ENCODE measurements at places on chromosomes 16 and 17. TPM values are rescaled to one million over a fixed set of nuclear protein-coding genes. Genes with fewer than 3 reads are reported as not detected.

Gene BAHCC1
- total RNA-seq: 18.5 TPM

Gene ZNF785
- 9.7 TPM for total RNA-seq

Gene CLEC18B
- 4.9 TPM for total RNA-seq

Gene RNF112
- 0.36 TPM for total RNA-seq

DNA sequence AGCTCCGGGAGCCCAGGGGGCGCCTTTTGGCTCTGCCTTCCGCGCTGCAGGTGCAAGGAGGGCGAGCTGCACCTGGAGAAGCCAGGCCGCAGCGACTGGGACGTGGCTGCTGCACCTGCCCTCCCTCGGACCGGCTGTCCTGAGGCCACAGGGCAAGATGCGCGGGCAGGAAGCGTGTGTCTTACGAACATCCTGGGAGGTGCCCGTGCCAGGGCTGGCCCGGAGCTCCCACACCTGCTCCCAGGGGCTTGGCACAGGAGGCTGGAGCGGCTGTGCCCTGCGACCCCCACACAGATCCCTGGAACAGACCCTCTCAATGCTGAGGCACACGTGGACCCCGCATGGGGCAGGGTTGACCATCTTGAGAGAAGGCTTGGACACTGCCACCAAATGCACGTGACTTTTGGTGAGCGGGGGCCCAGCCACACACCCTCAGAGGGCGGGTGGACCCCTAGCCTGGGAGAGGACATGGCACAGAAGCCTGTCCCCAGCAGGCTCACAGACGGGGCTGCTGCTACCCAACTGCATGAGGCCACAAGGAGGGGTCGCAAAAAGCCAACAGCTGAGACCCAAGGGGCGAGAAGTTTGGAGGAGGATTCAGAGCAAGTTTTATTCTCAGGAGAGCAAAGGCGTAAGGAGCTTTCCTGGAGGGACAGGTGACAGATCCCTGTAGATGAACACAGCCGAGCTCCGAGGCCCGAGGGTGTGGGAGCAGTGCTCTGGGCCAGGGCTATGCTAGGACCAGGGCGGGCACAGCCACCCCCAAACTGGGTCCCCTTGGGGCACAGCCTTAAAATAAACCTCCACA lies 11.4 kb downstream of the NDUFAF8 start:
- DNase-seq: no peak

DNA sequence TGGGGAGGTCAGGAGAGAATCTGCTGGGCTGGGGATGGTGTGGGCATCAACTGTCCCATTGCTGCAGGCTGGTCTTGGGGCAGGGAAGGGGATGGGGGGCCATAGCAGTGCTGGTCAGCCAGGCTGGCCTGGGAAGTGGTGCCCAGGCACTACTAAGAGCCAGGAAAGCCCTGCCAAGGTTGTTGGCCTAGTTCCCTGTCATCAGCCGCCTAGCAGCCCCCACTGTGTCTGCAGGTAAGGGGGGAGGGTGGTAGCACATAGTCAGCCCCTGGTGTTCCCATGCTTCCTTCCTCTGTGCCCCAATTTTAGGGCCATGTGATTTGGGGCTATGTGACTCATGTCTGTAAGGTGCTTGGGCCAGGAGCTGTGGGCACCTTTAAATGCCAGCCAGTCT lies 17.8 kb downstream of the GJD3 start:
- no peak for DNase-seq

DNA sequence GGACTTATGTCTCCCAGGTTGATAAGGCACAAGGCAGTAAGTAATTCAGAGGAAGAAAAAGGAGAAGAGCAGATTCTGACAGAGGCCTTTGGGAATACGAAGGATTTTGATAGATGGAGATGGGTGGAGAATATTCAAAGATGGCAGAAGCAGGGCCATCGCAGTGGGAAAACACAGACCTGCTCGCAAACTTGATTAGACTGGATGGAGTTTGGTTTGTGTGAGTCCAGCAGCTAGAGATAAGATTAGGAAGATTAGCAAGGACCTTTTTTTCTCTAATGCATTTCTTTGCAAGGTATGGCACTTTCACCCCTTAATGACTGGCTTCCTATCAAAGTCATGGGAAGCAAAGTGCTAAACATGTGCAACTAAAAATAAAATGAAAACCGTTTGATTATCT lies 196.7 kb downstream of the FTO start:
- DNase-seq: no peak

DNA sequence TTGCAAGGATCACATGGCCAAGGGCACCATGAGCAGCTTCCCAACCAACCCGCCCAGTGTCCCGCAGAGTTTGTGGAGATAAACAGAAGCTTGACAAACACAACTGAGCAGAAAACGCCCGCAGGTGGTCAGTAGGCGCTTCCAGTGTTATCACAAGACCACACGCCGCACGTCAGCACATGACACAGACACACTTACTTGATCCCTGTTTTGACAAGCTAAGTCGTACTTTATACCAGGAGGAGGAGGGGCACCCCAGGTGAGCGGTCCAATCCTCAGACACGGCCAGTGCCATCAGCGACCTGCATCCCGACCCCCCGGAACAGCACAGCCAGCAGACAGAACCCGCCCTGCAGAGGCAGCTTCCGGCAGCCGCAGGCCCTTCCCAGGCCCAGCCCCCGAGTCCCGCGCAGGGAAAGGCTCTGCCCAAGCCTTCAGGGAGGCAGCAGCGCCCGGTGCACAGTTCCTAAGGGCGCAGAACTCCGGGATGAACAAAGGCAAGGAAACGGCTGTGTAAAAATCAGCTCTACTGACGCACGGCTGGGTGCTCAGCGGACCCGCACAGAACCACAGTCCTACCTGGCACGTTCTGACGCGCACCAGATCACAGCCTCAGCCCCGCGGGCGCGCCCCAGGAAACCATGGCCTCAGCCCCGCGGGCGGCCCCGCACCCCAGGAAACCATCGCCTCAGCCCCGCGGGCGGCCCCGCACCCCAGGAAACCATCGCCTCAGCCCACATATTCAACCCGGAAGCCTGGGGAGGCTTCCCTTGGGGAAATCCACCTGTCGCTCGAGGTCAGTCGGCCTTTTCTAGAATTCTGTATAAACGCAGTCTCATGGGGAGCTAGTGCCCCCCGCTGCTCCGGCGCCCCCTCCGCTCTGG lies 27.8 kb downstream of the AXIN1 start:
- DNase-seq: no peak

DNA sequence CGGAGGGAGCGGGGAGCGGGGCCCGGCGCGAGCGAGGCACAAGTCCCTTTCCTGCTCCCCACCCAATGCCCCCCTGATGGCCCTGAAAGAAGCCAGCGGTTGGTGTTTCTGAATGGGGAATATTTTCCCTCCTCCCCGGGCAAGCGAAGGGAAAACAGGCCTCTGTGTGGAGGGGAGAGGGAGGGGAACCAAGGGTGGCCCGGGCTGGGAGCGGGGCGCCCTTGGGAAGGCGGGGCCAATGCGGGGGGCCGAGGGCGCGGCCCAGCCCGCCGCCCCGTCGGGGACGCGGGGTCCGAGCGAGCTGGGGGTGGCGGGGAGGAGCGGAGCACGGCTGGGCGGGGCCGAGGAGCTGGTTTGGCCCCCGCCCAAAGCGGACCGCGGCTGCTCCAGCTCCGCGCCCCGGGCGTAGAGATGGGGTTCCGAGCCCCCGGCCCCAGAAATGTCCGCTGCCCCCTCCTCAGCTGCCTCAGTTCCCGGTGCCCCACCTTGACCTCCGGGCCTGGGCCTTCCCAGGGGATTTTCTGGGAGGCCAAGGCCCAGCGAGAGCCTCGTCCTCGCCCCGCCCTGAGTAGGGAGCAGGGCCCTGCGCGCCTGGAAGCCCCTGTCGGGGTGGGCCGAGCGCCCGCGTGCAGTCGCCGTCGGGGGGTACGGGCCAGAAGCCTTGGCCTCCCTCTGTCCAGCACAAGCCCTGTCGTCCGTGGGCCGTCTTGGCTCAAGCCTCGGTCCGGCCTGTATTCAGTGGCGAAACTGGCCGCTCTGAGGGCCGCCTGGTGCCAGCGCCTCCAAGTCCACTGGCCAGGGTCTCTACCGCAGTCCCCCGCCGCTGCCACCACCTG lies 3.9 kb upstream of the HEXIM1 start:
- DNase-seq: no peak
